Karpas-422 (cell line): ENCODE measurements at places on chromosomes 5 and 9. TPM values are rescaled to one million over a fixed set of nuclear protein-coding genes. Genes with fewer than 3 reads are reported as not detected.

GRCh38 chr5:171520300-171521174, 101.1 kb downstream of the FGF18 start:
- no peak for DNase-seq

DNA sequence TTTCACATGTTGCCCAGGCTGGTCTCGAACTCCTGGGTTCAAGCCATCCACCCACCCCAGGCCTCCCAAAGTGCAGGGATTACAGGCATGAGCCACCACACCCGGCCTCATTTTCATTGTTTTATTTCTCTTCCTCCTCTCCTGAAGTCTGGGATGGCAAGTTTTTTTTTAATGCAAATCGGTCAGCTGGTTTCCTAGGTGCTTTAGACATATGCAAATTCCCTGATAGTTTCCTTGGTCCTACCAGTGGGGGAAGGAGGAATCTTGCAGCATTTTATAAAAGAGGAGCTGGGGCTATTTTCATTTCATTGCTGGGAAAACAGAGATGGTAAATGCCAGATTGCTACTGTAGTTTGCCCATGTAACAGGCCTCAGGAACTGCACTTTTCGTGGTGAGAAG, 179.4 kb downstream of the ACTL7B start:
- no peak for DNase-seq

ARPC5L gene
- 56.8 and 124 TPM in 2 replicates for total RNA-seq

GRCh38 chr5:73387601-73388305, 60.8 kb downstream of the FOXD1 start:
- no peak for DNase-seq

FOXD4L3 gene
- 0.22 TPM in 1 of 2 replicates, not detected in the other for total RNA-seq

- DNase-seq, result no peak
Measured at GRCh38 chr9:113955076-113955752, 79.1 kb downstream of the ZNF618 start.

GRCh38 chr9:114196979-114197622, 41.8 kb downstream of the COL27A1 start:
- no peak for DNase-seq

DNA sequence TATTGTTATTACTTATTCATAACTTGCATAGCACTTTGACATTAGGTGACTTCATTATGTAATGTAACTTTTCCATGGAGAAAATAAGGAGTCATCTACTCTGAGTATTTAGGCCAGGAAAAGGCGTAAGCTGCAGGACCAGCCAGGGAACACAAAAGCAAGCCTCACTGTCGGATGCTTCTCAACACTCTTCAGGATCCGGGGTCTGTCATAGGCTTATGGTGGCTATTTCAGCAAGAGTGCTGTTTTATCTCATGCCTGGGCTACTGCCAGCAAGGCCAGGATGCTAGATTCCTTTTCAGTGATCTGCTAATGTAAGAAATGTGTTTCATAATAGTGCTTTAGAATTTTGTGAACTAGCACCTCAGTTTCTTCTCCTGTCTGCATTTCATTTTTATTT, 162.4 kb downstream of the CHSY3 start:
- no peak for DNase-seq

MARCHF11 gene
- total RNA-seq, result not detected in 2 replicates

C5orf22 gene
- total RNA-seq, result 34.3 and 57.7 TPM in 2 replicates

GRCh38 chr5:59540366-59540765, 353.2 kb downstream of the PDE4D start:
- no peak for DNase-seq

- no peak for DNase-seq
Measured at GRCh38 chr5:136423944-136424606, 58.7 kb upstream of the TRPC7 start.

TEX48 gene
- not detected in 2 replicates for total RNA-seq

SLC6A7 gene
- not detected in 2 replicates for total RNA-seq

GRCh38 chr9:38681747-38682227, 38.1 kb downstream of the FAM240B start:
- DNase-seq, result no peak

PHF24 gene
- total RNA-seq, result not detected in 2 replicates

LCN9 gene
- total RNA-seq, result not detected in 2 replicates

DNA sequence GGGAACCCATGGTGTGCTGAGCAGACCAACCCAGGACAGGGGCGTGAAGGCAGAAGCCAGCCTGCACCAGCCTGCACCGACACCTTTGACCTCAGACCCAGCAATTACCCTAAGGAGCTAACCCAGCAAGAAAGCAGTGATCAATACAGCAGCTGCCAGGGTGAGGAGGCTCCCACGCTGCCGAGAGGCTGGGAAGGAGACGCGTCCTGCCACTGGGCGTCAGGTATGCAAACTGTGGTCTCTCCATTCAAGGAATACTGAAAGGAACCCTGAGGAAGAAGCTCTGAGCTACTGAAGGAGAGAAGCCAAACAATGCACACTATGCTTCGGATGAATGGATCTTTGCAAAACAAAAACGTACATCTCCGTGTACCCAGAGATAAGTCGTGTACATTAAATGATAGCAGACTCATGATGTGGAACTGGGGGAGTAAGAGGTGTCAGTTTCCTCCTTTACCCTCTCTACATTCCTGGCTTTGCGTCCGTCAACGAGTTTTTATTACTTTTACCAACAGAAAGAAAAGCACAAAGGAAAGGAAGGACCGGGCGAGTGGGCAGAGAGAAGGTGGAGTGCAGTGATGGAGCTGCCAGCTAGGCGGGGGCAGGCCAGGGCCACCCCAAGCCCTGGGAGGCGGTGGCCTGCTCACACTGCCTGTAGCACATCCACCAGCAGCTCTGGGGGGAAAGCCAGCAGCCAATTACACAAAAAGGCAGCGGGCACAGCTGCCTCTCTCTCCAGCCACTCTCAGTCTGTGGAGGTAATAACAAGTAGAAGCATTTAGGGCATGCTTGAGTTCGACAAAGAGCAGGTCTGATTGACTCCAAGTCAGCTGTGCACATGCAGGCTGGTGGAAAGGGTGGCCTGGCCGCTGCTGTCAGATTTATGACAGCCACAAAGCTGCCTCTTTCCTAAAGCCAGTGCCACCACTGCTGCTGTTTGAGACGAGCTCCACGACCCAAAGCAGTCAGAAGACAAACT, 29.3 kb downstream of the RASGEF1C start:
- DNase-seq, result no peak

DNA sequence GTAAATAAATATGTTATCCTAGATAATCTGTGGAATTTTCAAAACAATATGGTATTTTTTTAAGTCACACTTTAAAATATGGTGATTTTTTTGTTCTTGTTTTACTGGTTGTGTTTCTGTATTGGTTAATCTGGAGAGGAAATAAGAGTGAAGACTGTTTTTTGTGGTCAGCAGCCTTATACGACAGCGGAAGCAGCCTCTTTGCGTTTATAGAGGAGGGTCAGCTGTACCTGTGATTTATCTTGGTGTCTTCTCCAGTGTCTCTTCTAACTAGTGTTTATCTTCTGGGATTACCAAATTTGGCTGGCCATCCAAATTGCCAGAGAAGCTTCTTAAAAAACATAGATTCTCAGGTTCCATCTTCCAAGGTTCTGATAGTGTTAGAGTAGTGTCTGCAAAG, 58.7 kb downstream of the ICE1 start:
- no peak for DNase-seq

PCDHGA4 gene
- 11.1 and 13.5 TPM in 2 replicates for total RNA-seq

GRCh38 chr9:12904261-12905000, 129.6 kb downstream of the LURAP1L start:
- DNase-seq, result no peak

GRCh38 chr5:14588145-14588544, 6.6 kb downstream of the OTULINL start:
- DNase-seq, result no peak

PCDHGC3 gene
- 61.3 and 75.2 TPM in 2 replicates for total RNA-seq

DNA sequence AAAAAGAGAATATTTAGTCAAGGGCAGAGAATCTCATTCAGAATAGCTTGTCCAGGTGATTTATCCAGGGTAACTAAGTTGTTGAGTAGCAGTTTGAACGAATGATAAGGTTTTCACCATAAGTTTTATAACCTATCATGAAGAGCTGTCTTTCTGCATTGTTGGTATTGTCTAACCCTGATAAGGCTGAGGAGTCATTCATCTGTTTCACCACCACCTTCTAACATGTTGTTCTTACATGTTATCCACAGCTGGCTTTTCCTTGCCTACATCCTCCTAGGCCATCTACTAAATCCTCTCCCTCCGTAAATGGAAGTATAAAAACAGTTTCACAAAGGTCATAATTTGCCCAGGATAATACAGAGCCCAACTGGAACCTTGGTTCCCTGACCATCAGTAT, 24.1 kb downstream of the ZNF462 start:
- DNase-seq, result no peak

DNA sequence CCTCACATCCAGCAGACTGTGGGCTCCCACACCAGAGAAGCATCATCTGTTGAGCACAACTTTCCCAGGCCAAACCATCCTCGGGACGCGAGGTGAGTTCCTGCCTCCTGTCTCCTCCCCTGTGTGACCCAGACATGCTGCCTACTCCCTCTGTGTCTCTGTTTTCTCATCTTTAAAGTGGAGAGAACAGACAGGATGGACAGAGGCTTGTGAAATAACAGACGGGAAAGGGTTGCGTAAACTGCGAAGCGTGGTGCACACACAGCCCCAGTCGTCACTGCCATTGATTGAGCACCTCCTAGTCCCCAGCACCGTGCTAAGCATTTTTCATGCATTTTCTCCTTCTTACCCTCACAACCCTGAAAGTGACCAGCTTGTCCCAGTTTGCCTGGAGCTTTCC, 52.1 kb upstream of the LMX1B start:
- DNase-seq, result no peak

DNA sequence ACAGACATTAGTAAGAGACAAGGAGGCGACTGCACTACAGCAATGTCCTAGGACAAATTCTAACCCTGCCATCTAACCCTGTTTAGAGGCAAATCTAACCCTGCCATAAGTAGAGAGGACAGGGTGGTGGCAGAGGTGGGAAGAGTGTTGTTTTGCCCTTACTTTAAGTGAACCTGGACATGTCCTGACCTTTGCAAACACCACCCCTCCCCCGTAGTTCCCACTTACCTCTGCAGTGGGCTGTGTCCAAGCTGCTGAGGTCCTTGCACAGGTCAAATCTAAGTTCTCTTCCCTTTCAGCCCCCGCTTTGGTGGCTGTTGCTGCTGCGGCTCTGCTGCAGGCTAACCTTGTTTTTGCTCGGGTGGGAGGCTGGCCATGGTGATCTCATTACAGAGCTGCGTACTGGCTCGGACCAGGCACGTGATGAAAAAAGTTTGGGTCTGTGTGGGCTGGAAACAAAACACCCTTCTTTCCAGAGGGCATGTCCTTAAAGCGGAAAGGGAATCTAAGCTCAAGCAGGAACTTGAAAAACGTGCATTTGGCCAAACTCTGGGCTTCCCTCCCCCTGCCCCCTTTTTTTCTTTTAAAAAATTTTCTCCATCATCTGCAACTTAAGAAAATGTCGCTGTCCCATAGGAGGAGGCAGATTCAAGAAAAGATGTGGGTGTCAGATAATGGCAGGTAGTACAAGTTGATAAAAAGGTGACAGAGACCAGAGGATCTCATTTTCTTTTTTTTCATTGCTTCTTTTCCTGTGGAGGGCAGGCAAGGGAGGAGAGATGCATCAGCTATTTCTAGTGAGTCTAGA, at the start of gene FAXDC2:
Gene FAXDC2, minus strand, starts transcription at position 349 of the 808 bp plus-strand sequence. CDS start 12,425 bp downstream, outside the sequence.
- DNase-seq, result no peak

RAB3C gene
- not detected in 2 replicates for total RNA-seq

DNA sequence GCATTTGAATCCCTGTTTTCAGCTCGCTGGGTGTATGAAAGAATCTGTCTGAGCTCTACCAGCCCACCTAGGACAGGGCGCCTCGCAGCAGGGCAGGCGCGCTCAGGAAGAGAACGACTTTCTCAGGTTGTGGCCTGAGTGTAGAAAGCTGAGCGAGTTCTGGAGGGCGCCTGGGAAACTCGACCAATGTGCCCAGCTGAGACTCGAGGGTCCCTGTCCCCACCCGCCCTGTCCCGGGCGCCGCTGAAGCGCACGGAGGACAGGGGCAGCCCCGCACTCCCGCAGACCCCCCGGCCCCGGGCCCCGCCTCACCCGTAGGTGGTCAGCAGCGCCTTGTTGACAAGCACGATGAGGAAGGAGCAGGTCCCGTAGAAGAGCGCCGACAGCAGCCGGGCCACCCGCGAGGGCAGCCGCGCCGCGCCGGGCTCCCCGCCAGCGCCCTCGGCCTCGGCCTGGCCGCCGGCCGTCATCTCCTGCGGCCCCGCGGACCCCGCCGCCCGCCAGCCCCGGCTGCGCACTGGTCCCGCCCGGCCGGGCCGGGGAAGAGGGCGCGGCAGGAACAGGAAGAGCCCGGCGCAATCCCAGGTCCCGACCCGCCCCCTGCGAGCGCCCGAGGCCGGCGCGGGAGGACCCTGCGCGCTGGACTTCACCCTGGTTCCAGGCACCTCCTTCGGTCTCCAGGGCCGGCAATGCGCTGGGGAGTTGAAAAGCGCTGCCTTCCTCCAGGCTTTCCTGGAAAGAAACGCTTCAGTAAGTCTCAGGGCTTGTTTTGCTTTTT, at the start of gene SLC35D2:
Gene SLC35D2, minus strand, starts transcription at position 547 of the 778 bp plus-strand sequence. Its CDS starts 77 bp downstream, at position 470.
- DNase-seq, result no peak

- DNase-seq, result no peak
Measured at GRCh38 chr9:75184471-75184870, 96.2 kb downstream of the OSTF1 start.

GRCh38 chr9:38649731-38650363, 29.5 kb upstream of the ANKRD18A start:
- no peak for DNase-seq

CAAP1 gene
- total RNA-seq, result 42.6 and 44.3 TPM in 2 replicates

DNA sequence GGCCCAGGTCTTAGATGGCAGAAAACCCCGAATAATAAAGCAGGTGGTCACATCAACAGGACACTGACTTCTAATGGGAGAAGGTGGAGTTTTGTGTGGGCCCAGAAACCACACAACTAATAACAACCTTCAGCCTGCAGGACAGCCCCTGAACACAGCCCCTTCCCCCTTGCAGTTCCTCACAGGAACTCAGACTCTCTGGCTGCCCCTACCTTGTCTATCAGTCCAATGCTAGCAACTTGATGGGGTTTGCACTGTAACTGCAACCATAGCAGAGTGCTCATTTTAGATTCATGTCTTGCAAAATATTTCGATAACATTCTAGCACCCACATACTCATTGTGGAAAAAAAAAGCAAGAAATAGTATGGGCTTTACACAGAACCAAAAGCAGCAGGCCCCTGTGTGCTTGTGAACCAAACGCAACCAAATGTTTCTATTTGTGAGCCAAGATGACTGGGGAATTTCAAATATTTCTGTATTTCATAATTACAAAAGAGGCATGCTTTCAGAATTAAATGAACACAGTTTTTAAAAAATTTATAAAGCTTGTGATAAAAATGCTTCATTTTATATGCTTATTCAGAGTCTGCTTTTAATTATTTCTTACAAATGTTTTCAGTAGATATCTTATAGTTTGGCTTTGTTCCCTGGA, 62.7 kb upstream of the PDE4D start:
- no peak for DNase-seq

ADAMTS2 gene
- total RNA-seq, result not detected in 2 replicates

NEUROG1 gene
- not detected in 2 replicates for total RNA-seq

GRCh38 chr9:133573791-133574515, 35.2 kb downstream of the FAM163B start:
- DNase-seq, result no peak

LRRTM2 gene
- total RNA-seq, result 0.25 TPM in 1 of 2 replicates, not detected in the other

ZNF484 gene
- total RNA-seq, result 9.5 and 17.3 TPM in 2 replicates

DNA sequence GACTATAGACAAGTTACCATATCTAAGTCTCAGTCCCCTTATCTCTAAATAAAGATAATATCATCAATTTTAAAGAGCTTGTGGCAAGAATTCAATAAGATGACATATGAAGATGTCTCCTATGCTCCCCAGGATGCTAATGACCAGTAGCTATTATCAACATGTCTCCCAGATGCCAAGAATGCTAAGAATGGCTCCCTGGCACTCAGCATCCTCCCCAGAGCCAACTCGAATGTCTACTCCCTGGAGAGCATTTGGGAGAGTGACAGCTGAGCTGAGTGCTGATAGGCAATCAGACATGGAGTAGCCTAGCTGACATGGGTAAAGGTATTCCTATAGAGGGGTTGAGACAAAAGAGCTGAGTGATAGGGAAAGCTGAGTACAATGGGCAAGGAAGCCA, 15.9 kb downstream of the P4HA2 start:
- DNase-seq, result no peak
